ENCODE measurements at places on chromosomes 7 and 10. TPM values are rescaled to one million over a fixed set of nuclear protein-coding genes. Genes with fewer than 3 reads are reported as not detected.

Gene PCLO
- 0.84 TPM for total RNA-seq

Gene PDZD7
- not detected for total RNA-seq

Gene ADAM12
- total RNA-seq: 0.33 TPM

Gene JCAD
- total RNA-seq: 3.2 TPM

Gene HSPA12A
- total RNA-seq: 1.3 TPM

Gene TAS2R4
- 0.42 TPM for total RNA-seq

Gene SPDYE1
- total RNA-seq: not detected

Gene NCAPG2
- 37.4 TPM for total RNA-seq

Gene TAS2R5
- total RNA-seq: 0.51 TPM

Gene PRLHR
- 0.08 TPM for total RNA-seq

GRCh38 chr10:102413053-102413705 is 5.4 kb downstream of the PSD start:
- no peak for DNase-seq

- DNase-seq: no peak
Observed at GRCh38 chr7:22477876-22478450, 22.0 kb downstream of the STEAP1B start.

DNA sequence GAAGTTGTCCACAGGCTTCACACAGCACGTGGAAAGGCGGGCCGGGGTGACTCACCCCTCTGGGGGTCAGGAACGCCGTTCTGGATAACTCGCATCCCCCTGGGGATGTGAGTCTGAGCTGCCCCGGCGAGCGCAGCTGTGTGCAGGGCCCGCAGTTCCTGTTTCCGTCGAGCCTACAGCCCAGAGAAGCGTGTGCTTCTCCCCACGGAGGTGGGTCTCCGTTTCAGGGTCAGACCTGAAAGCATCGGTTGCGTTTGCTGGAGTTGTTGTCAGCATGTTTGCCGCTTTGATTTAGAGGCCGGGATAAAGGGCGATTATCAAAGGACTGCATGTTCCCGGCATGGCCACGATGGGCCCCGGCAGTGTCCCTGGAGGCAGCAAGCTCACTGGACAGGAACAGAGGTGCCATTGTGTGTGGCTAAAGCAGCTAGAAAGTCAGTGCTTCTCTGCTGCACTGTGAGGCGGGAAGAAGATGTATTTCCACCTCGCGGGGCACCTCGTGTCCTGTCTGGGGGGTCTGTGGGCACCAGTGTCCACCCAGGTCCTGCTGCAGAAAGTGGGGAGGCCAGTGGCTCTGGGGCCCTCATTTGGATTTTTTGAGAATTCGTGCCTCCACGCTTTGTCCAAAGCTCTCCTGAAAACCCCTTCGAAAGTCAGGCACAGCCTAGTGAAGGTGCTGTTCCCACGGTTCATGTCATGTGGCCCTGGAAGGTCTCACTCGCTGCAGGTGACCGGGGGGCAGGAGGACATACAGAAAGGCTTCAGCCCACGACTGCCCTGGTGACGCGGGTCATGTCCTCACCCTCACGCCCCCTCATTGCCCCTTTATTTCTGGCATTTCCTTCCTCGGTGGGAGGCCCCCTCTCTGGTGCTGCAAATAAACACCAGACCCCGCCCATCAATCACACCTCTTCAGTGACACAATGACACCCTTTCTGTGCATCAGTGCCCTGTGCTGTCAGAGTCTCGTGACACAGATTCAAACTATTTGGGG is 27.4 kb upstream of the GDI2 start:
- no peak for DNase-seq

- no peak for DNase-seq
Observed at GRCh38 chr10:107474650-107475049, 310.1 kb upstream of the SORCS1 start.

- no peak for DNase-seq
Observed at GRCh38 chr10:2948127-2948854, 119.1 kb upstream of the PFKP start.

- no peak for DNase-seq
Observed at GRCh38 chr10:52801947-52802346, 29.4 kb upstream of the MBL2 start.

DNA sequence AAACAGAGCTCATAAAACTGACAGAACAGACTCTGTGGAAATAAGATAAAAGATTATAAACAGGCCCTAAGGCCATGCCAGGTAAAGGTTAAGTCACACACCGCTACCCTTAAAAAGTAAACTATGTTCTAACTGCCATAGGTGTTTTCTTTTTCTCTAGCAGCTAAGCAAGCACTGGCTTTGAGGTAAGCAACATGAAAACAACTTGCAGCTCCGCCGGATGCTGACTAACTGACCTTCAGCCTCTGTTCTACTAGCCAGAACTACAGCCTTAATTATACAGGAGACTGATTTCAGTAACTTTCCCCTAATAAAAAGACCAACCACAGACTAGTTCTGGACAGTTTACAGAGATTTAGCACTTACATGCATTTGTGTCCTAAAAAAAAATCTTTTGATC is 708.3 kb downstream of the CCSER2 start:
- DNase-seq: no peak

GRCh38 chr7:15720849-15721471 is 34.5 kb upstream of the MEOX2 start:
- DNase-seq: peak; percentile 34

DNA sequence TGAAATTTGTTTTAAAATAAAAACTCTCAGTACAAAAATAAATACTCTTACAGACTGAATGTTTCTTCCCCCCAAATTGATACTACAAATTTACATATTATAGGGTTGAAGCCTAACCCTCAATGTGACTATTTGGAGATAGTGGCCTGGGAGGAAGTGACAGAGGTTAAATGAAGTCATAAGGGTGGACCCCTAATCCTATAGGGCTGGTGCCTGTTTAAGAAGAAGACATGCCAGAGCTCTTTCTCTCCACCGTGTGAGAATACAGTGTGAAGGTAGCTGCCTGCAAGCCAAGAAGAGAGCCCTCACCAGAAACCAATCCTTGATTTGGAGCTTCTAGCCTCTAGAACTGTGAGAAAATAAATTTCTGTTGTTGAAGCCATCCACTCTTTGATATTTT is 67.6 kb downstream of the MCU start:
- DNase-seq: no peak

DNA sequence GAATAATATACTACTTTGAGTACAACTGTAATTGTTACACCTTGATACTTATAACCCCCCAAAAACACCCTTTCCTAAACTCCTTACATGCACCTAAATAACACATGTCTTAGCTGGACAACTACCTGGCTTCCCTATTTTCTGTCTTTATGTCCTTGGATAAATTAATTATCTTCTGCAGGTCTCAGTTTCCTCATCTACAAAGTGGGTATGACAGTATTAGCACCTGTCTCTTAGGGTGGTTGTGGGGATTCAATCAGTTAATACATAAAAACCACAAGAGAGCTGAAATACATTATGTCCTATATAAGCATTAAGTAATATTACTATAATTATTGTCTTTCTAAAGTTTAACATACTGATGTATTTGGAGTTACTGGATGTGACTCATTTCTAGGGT is 10.8 kb downstream of the STEAP2 start:
- no peak for DNase-seq

DNA sequence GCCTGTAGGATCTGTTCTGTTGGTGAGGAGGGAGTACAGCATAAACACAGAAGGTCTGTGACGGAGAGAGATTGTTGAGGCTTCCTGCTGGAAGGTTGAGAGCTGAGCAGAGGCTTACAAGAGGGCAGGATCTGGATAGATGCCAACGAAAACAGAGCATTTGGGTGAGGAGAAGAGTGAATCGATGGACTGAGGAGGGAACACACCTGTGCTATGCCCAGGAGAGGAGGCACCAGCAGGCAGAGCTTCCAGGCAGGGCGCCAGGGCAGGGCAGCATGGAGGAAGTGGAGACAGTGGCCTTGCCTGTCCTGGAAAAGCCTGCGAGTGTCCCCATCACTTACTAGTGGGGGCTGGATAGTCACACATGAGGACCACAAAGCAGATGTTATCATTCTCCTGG is 282.9 kb downstream of the PAXIP1 start:
- no peak for DNase-seq

DNA sequence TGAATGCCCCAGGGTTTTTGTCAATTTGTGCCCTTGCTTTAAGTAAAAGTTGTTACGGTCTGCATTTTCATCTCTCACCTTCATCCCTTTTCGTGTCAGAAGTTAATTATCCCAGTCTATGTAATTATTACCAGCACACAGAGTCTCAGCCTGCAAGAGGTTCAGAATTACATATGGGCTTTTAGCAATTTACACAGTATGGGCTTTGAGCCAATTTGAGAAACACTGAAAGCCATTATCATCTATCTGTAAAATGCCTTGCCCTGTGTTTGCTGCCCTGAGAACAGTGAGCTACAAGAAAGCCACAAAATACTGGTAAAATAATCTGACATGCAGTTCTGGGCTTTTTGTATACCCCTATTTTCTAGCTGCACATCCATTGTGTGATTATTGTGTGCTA is 125.6 kb upstream of the STEAP4 start:
- DNase-seq: no peak

GRCh38 chr10:99279626-99280111 is 44.0 kb upstream of the HPSE2 start:
- DNase-seq: no peak

- DNase-seq: no peak
Observed at GRCh38 chr10:44990965-44991364, 9.8 kb upstream of the ZNF22 start.

DNA sequence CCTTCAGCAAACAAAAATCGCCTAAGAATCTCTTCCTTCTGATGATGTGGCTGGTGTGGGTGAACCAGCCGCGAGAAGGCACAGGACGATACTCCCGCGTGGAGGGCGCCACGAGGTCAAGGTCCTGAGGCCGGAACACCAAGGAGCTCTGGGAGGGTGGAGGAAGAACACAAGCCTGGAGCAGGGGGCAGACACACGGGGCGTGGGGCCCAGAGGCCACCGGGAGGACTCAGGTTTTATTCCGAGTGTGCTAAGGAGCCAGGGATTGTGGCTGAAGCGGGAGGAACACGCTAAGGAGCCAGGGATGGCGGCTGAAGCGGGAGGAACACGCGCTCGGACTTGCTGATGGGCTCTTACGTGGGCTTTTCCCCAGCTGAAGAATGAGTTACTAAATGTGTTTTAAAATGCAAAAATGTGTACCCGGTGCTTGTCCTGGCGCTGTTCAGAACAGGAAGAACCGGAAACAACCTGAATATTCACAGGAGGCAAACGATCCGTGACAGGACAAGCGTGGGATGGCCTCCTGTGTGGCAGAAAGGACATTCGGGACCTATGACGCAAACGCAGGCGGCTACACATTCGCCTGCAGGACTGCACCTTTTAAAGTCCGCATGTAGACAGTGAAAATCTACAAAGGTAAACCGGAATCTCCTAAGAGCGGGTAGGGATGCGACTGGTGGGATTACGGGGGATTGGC is 64.0 kb downstream of the MAD1L1 start:
- no peak for DNase-seq

- DNase-seq: no peak
Observed at GRCh38 chr7:76191783-76192240, 9.9 kb upstream of the SRRM3 start.

DNA sequence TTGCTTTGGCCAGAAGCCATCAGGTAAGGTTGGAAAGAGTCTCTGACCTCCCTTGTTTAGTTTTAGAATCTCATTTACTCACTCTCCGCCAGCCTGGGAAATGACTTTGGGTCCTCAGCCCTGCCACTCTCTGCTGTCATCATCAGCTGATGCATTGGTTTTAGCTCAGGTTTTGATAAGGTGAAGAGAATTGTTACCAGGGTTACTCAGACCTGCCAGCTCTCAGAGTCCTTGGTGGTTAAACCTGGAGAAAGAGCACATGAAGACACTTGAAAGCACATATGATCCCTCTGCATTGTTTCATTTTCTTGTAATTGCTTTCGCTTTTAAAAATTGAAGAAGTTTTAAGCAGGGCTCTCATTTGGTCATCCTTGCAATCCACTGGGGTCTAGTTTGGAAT is 4.0 kb upstream of the CROT start:
- no peak for DNase-seq

GRCh38 chr10:1870491-1870890 is 133.2 kb upstream of the ADARB2 start:
- DNase-seq: no peak

GRCh38 chr7:95794917-95795515 is 22.7 kb downstream of the DYNC1I1 start:
- DNase-seq: no peak

GRCh38 chr10:86918022-86918471 is 39.4 kb downstream of the MMRN2 start:
- DNase-seq: no peak

DNA sequence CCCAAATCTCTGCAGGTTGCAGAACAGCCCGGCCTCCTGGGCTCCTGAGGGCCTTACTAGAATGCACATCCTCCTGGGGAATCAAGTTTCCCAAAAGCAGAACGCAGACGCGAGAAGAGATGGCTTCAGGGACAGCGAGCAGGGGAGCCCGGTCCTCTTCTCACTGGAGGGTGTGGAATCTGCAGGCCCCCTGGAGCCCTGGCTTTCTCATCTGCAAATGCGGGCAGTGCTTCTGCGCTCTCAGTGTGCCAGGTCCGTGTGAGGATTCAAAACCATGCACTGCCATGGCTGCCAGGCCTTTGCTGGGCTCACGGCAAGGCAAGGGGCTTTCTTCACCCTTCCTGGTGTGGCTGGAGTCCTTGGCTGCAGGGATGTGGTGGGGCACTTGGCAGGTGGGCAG is 330.9 kb upstream of the MKI67 start:
- DNase-seq: no peak

DNA sequence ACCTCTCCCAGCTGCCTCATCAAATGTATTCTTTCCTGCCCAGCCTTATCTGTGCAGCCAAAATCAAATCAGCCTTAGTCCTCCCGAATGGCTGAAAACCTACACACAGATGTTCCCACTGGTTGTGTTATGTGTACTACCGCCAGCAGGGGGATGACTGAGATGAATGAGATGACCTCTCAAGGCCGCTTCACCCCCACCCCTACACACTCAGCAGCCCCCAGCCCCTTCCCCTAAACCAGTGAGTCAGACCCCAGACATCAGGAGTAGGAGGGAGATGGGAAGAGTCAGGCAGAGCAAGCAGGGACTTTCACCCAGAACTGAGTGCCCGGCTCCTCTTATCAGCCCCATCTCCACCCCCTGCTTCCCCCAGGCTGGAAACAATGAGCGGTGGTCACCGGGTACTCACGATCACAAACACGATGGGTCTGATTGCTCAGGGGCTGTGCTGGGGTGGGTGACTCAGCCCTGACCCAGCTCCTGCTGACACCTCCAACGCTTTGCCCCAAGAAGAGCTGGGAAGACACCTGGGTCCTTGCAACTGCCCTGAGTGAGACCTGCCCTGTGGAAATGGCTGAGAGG is 6.5 kb upstream of the C10orf105 start:
- no peak for DNase-seq

Data from liver (tissue), 10 donors.